Stimulated activated CD8-positive, alpha-beta memory T cell treated with anti-CD3 and anti-CD28 coated beads, Interleukin-7, amount 100 ng/mL, for 1 hour (primary cell): ENCODE measurements at places on chromosomes 11 and 22.

GRCh38 chr11:77081976-77082836 lies 15.4 kb downstream of the CAPN5 start:
- DNase-seq, result no peak

DNA sequence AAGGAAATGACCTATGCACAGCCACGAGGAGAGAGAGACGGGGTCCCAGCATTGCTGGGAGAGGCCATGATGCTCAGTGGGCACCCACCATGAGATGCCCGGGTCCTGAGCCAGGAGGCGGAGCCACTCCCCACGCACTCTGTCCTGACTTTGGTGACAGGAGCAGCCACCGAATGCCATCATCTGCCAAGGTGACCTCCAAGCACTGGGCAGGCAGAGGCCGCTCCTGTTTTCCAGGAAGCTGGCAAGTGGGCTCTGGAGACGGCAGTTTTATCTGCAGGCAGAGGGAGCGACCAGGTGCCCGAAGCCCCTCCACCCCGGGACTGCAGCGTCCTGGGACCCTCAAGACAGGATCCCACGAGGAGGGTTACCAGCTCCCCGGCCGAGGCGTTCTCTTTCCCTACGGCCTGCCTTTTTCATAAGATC lies 453.9 kb downstream of the BRD1 start:
- DNase-seq, result no peak

GRCh38 chr11:63837739-63838138 lies 1.2 kb upstream of the MARK2 start:
- DNase-seq, result no peak

GRCh38 chr11:14106303-14107049 lies 144.0 kb downstream of the SPON1 start:
- DNase-seq, result no peak

DNA sequence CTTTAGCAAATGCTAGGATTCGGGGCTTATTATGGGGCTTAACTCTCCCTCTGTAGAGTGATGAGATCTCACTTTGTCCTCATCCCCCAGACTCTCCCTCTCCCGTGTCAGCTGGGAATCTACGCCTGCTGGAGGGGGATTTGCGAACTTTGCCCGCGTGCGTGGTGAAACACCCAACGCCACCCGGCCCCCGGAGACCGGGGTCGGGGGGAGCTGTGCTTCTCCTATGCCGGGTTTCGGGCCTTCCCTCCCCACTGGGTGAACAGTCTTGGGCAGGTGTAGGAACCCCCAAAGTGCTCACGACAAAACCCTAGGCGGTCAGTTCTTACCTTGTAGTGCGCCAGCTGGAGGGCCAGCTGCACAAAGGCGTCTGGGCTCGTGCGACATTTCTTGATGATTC lies 21.6 kb upstream of the TESMIN start:
- DNase-seq, result no peak

GRCh38 chr11:127898422-127899365 lies 688.7 kb downstream of the ETS1 start:
- no peak for DNase-seq

DNA sequence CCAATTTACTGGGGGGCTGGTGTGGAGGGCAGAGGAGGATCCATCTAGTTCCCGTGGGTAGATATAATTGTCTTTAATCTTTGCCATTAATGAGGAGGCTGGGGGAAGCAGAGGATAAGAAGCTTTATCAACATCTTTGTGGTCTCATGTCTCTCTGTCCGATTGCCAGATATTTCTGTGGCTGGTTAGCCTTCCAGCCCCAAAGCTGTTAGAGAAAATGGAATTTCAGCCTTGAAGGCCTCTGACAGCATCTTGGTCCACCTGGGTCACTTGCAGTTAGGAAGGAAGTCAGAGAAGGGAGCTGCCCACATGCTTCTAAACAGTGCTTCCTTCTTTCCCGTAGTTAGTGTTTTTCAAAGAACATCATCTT lies 56.9 kb downstream of the ABTB2 start:
- DNase-seq, result no peak

DNA sequence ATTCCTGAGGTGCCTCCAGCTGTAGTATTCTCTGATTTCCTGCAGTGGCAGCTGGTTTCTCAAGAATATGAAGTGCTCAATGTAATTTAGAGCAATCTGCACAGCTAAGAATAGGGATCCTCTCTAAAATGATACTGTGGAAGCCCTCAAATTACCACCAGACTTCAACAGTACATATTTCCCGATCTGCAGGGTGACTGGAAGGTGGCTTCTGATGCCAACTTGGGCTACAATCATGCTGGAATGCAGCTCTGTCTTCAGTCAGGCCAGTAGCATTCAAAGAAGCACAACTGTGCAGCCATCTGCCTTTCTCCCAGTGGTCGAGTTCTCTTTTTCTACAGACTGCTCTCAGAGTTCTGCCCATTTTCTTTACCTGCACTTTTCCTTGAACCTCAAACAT lies 55.5 kb upstream of the CD5 start:
- no peak for DNase-seq

DNA sequence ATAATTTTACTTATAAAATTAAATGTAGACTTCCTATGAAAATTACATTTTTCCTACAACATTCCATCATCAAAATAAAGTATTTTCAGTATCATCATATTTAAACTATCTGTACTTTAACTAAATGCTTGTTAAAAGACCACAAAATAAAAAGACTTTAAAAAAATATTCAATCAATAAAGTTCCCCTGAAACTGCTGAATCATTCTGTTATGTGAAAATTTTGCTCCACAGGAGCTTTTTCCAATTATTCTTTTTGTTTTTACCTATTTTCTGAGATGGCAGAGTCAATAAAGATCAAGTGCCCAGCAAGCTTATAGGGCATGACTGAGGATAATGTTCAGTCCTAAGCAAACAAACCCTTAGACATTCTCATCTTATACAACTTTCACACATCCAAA lies 27.3 kb downstream of the ALKBH8 start:
- DNase-seq, result no peak

DNA sequence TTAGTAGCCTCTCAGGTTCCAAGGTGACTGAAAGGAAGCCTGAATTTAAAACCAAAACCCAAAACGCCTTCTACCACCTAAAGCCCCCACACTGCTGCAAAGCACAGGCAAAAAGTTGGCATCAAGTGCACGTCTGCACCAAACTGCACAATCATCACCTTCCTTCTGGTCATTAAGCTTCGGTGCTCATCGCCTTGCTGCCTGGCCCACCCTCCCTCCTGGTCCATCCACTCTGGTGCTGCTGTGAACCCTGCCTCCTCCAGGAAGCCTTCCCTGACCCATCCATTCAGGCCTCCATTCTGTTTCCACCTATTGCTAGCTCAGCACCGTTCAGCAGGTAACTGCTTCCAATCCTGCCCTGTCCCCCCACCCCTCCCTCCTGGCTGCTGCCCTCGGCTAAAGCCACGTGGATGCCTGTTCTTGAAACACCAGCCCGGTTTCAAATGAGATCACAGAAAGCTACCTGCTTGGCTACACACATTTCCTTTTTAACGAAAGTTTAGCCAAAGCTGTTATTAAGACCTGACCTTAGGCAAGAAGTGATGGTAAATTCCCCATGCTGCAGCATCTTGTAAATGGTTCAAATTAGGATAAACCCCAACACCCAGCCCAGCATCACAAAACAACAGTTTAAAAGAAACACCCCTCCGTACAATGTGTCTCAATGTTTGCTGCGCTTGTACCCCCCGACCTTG lies 53.8 kb upstream of the CD5 start:
- DNase-seq, result no peak

- DNase-seq, result no peak
Measured at GRCh38 chr11:3830730-3831129, 10.0 kb downstream of the RHOG start.

- no peak for DNase-seq
Measured at GRCh38 chr22:46373159-46373558, 37.6 kb downstream of the TRMU start.

DNA sequence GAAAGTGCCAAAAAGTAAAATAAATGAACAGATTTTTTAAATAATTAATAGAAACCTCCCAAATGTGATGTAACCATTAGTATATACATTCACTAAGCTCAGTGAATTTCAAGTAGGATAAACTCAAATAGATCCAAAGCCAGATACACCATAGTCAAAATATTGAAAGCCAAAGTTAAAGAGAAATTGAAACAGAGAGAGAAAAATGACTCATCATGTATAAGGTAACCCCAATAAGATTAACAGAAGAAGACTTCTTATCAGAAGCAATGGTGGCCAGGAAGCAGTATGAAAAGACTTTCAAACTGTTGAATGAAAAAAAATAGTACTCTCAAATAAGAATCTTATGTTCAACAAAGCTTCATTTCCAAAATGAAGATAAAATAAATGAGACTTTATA lies 70.5 kb downstream of the LUZP2 start:
- no peak for DNase-seq

GRCh38 chr11:12141283-12141682 lies 30.9 kb downstream of the MICAL2 start:
- no peak for DNase-seq

DNA sequence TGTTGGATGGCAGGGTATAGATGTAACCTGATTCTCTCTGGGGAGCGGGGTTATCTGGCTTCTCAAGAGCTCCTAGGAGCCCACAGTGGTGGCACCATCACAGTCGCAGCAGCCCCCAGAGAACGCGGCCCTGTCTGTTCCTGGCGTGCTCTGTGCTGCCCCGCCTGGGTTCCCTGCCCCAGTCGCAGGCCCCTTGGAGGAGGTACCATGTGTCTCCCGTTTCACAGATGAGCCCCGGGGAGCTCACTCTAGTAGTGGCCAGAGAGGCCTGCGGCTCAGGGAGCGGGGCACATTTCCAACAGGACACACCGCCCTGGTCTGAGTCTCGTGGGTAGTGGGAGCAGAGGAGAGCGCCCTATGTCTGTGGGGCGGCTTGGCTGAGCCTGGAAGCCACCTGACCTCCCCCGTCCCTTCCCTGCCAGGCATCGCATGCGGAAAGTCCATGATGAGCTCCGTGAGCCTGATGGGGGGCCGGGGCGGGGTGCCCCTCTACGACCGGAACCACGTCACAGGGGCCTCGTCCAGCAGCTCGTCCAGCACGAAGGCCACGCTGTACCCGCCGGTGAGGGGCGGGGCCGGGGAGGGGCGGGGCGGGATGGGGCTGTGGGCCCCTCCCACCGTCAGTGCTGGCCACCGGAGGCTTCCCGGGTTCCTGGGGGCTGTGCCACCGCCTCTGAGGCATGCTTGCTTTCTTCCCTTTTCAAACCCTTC lies 21.0 kb upstream of the PPP6R3 start:
- DNase-seq, result no peak

DNA sequence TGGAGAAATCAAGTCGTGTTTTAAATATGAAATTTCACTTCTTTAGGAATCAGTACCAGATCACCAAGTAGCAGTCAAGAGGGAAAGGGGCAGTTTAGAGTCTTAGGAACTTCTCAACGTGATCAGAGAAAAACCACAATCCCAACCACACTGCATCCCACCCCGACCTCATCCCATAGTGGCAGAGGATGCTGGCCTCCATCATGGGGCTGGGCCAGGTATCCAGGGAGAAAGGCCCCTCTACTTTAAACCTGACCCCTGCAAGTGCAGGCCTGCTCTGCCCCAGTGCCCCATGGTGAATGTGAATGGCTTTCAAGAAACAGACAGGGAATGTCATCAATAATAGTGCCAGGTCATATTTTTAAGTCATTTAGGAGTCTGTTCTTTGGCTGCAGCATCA lies 12.1 kb downstream of the CHST1 start:
- DNase-seq, result no peak

- no peak for DNase-seq
Measured at GRCh38 chr11:123509737-123510578, 79.9 kb downstream of the GRAMD1B start.

- no peak for DNase-seq
Measured at GRCh38 chr11:35839368-35840161, 104.3 kb upstream of the LDLRAD3 start.

DNA sequence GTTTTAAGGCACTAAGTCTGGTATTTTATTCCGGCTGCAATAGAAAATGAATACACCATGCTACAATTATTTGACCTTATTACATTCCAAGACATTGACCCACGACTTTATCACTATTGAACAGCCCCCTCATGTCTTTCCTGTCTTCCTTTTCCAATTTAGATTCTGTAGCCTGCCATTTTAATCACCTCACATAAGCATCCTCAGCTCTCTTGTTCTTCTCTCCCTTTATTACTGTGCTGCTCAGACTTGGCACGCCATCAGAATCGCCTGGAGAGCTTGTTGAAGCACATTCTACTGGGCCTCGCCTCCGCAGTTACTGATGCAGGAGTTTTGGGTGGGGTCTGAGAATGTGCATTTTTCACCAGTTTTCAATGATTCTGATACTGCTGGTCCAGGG lies 38.7 kb upstream of the SWAP70 start:
- DNase-seq, result no peak

GRCh38 chr11:62540804-62541701 lies 5.6 kb downstream of the AHNAK start:
- no peak for DNase-seq

GRCh38 chr11:91846649-91847048 lies 378.0 kb upstream of the FAT3 start:
- no peak for DNase-seq

DNA sequence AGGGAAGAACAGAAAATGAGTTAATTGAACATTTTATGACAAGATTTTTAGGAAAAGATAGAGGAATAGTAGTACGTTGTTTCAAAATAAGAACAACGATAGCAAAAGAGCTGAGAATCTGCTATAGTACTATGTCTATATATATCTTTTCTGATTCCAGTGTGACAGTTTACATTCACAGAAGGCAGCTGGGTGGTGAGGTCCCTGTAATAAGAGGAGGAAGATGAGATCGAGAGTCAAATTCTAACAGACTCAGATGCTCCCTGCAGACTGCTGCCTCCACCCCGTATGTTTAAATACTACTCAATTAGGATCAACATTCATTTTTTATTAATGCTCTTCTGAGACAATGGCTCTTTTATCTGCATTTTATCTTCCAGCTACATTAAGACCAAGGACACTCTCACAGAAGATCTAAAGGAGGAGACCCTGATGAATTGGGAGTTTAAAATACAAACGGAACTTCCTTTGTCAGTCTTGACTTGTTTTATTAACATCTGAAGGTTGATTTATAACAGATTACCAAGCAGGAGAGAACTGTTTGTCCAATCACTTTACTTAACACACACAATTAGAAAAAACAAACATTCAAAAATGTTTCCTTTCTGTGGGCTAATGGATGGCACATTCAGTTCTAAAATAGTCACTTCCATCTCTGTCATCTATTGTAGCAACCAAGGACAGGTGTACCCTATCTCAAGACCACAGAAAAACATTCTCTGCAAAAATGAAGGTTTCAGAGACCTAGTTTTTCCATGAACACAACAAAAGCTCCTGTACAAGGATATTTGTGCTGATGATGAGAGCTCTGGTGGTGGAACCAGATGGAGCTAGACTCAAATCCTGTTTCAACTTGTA lies 240.2 kb downstream of the CADM1 start:
- DNase-seq, result no peak
